ENCODE measurements at places on chromosomes 13 and 19.

- no peak for DNase-seq
Measured at GRCh38 chr19:29680447-29680846, 15.2 kb downstream of the PLEKHF1 start.

DNA sequence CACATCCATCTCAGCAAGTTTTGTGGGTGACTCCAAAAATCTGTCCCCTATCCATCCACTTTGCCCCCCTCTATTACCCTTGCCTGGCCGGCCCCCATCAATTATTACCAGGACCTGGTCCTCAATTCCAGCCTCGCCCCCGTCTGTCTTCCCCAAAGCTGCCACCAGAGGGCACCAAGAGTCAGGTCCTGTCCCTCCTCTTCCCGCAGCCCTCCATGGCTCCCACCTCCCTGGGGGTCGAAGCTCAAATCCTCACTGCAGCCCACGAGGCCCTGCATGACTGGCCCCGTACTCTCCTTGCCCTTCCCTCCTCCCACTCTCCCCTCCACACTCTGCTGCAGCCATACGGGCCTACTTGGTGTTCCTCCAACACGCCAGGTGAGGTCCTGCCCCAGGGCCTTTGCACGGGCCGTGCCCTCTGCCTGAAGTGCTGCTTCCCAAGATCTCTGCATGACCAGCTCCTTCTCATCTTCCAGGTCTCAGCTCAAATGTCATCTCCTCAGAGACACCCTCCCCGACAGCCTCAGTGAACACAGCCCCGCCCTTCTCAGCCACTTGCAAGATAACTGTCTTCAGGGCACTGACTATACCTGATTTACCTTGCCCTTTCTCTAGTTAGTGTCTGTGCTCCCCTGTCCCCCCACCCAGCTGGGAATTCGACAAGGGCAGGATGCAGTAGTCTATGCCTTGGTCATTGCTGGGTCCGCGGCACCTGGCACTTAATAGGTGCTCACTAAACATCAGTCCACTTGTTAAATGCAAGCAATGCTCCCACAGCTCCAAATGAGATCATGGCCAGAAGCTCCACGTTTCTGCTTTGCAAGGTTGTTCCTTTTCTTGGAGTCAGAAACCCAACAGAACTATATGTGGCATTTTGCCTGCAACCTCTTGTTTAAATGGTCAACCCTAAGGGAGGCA, 16.8 kb upstream of the SEMA6B start:
- DNase-seq = peak; percentile 37

- DNase-seq = no peak
Measured at GRCh38 chr19:41218615-41219507, at the start of gene AXL. Gene AXL (plus strand): TSS chr19:41219223. CDS start chr19:41219393, 170 bp downstream.

DNA sequence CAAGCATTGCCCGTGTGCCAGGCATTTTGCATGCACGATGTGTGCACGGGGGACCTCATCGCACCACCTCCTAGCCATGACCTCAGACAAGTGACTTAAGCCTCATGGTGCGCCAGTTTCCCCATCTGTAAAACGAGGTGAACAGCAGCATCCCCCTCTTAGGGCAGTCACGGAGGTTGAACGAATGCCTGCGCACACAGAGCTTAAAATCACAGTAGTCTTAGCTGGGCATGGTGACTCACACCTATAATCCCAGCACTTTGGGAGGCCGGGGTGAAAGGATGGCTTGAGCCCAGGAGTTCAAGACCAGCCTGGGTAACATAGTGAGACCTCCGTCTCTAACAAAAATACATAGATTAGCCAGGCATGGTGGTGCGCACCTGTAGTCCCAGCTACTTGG, 48.6 kb downstream of the PIN1 start:
- no peak for DNase-seq

DNA sequence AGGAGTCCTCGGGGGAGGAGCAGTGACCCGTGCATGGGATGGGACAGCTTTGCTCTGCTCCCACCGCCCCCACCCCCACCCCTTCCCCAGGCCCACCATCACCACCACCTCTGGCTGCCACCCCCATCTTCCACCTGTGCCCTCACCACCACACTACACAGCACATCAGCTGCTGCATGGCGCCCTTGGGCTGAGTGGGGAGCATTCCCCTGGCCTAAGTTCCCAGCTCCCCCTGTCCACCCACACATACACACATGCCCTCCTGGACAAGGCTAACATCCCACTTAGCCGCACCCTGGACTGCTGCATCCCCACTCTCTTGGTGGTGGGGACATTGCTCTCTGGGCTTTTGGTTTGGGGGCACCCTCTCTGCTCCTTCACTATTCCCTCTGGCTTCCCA, 46.2 kb upstream of the SGCG start:
- no peak for DNase-seq

DNA sequence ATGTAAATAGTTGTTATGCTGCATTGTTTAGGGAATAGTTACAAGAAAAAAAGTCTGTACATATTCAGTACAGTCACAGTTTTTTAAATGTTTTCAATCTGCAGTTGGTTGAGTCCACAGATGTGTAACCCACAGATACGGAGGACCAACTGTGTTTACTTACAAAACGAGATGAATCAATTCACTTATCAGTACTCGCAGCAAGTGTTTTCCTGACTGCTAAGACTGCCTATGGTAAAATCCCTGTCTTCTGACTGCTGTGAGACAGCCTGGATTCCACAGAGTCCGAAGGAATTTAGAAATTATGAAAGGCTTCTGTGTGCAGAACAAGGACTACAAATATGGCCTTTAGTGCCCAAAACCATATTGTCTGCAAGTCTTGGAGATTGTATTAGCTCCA, 45.7 kb upstream of the C1QTNF9 start:
- DNase-seq = no peak

DNA sequence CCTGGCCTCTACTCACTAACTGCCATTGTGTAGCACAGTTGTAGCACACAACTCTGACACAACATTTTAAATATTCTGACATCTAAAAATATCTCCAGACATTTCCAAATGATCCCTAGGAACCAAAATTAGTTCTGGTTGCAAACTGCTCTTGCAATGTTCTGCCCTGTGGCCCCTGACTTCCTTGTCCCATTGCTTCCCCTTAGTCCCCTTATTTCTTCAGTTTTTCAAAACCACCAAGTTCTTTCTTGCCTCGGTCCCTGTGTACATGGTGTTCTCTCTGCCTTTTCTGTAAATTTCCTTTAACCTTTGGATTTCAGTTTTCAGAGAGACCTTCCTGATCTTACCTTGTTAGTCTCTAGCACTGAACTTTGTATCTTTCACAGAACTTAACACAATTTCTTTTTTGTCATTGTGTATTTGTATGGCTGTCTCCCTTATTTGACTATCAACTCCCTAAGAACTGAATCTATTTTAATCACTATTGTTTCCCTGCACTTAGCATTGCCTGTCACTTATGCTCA, 87.6 kb upstream of the MLNR start:
- DNase-seq = no peak

DNA sequence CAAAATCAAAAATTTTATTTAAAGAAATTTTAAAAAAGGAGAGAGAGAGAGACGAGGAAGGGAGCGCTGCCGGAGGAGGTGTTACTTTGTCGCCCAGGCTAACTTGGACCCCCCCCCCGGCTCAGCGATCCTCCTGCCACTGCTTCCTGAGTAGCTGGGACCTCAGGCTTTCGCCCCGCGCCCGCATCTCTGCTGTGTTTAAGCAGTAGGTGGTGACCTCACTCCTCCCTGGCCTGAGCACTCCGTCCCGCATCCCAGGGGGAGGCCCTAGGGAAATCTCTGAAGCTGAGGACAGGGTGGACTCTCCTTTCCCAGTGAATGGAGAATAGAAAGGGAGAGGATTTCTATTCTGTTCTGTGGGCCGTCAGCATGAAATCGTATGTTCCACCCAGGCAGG, 485 bp upstream of the ZNF845 start:
- no peak for DNase-seq

DNA sequence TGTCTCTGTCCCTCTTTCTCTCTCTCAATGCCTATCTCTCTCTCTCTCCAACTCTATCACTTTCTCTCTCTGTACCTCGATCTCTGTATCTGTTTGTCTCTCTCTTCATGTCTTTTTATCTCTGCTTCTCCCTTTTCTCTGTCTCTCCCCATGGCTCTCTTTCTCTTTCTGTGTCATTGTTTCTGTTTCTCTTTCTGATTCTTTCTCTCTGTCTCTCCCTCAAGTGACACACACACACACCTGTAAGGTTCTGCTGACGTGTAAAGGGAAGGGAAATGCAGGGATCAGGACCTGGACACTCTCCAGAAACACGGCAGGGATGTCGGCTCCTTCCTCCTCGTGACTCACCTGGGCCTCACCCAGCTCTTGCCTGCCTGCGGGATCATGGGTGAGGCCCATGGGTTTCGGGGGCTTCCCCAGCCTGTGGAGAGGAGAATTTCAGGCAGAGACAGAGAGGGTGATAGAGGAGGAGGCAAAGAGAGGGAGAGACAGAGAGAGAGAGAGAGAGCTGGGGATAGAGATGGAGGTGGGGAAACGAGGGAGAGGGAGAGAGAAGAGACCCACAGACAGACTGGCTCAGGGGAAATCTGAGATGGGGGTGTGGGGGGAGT, 5.4 kb upstream of the PLAUR start:
- peak; percentile 53 for DNase-seq

- no peak for DNase-seq
Measured at GRCh38 chr19:30175987-30176386, 196.2 kb upstream of the ZNF536 start.

DNA sequence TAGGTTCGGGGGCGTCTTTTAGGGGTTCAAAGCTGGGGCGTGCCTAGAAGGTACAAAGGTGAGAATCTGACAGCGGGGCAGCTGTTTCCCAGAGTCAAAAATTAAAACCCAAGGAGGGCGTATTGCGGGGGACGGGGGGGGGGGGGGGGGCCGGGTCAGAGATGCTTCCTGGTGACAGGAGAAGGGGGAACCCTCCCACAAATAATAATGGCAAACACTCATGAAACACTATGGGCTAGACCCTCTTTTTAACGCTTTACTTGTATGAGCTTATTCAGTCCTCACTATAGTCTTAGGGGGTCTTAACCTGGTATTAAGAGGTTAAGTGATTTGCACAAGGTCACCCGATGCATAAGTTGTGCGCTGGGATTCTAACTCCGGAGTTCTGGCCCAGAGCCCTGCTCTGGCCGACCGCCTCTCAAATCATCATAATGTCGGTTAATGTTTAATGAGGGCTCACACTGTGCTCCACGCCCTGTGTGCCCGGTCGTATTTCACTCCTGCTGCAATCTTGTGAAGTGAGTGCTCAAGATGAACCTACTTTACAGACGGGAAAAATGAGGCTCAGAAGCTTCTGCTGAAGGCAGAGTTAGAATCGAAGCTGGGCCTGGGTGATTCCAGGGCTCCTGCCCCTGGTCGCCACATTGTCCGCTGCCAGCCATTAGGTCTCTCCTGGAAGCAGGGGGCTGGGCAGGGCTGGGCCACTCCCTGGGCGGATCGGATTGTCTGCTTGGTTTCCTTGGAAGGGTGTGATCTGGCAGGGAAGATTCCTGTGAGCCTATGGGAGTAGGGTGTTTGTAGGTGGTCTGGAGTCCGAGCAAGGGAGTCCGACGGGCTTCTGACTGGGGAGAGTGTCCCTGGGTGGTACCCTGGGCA, 964 bp downstream of the PAK4 start:
- DNase-seq = no peak

Data from MM.1S (cell line).